ENCODE measurements at places on chromosomes 5 and 9.

- DNase-seq = no peak
These were observed 16.1 kb upstream of the VPS13A start for GRCh38 chr9:77161191-77161590.

DNA sequence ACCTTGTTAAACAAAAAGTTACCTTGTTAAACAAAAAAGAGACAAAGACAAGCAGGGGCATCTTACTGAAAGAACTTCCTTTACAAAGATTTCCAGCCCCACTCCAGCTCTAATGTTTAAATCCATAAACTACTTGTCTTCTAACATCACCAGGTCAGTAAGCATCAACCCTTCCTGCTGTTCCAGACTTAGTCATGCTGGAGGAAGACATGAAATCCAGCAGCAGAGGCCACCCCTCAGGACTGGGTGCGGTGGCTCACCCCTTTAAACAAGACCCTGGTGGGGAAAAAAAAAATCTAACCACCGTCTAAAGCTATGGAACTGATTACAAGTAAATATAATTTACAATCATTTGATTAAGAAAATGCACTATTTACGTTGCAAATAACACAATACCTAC, 9.1 kb downstream of the PDCL start:
- DNase-seq = no peak

DNA sequence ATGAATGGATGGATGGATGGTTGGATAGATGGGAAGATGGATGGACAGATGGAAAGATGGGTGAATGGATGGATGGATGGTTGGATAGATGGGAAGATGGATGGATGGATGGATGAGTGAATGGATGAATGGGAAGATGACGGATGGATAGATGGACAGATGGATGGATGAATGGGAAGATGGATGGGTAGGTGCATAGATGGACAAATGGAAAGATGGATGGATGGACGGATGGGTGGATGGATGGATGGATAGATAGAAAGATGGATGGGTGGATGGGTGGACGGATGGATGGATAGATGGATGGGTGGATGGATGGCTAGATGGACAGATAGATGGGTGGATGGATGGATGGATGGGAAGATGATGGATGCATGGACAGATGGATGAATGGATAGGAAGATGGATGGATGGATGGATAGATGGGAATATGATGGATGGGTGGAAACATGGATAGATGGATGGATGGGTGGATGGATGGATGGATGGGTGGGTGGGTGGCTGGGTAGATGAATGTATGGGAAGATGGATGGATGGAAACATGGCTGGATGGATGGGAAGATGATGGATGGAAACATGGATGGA, 16.5 kb upstream of the EXOC3 start:
- DNase-seq = no peak

DNA sequence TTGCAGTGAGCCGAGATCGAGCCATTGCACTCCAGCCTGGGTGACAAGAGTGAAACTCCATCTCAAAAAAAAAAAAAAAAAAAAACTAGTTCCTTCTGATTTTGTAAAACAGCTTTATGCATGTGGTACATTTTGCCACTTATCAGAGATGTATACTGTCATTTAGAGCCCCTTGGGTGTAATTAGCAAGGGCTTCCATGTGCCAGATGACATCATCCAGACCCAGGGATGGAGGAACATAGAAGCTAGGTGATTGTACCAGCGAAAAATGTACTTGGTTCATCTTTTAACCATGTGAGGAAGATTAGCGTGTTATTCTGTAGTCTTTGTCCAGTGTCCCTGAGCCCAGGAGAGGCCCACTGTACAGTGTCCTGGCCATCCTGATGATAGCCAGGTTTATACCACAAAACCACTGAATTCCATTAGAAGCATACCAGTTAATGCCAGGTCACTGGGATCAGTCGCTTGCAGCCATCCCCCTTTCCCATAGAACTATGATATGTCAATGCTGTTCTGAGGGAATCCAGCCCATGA, 239.3 kb upstream of the SGCD start:
- DNase-seq = no peak

- no peak for DNase-seq
These were observed 134.1 kb downstream of the TRPM6 start for GRCh38 chr9:74753650-74754049.

DNA sequence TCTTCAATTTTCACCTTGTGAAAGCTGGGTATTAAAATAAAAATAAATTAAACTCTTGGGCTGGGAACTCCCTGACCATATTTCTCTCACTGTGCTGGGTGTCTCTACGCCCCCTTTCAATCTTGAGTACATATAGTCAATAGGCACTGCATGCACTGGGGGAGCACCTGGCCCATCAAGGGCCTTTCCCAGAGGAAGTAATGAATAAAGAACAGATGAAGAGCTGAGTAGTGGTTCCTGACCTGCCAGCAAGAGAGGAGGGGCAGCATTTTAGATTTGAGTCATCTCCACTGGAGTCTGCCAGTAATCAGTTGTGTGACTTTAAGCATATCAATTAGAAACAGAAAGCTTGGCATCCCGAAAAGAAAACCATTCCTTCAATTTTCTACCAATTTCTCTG, 6.2 kb downstream of the MAPKAP1 start:
- no peak for DNase-seq

Measured in NAMALWA (cell line).